ENCODE measurements at places on chromosomes 7 and 10.
A peak's percentile ranks its signal among the peaks of the same experiment; 100 is the strongest.

DNA sequence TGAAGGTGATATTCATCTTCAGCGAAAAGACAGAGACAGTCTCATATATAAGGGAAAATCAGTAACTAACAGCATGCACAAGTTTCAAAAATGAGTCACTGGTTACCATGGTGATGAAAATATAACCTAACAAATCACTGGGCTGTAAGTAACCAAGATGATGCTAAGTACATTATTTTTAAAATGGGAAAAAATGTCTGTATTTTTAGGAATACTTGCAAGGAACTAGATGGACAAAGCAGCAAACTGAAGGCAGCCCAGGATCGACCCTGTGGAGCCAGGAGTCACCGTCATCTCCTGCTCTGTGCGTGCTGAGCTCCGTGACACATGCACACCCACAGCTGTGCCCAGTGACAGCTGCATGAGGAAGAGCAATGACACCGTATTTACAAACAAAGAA, 137.3 kb downstream of the ELMO1 start:
- DNase-seq = peak; percentile 66

- no peak for DNase-seq
Observed at GRCh38 chr7:132402751-132403245, 173.5 kb downstream of the PLXNA4 start.

DNA sequence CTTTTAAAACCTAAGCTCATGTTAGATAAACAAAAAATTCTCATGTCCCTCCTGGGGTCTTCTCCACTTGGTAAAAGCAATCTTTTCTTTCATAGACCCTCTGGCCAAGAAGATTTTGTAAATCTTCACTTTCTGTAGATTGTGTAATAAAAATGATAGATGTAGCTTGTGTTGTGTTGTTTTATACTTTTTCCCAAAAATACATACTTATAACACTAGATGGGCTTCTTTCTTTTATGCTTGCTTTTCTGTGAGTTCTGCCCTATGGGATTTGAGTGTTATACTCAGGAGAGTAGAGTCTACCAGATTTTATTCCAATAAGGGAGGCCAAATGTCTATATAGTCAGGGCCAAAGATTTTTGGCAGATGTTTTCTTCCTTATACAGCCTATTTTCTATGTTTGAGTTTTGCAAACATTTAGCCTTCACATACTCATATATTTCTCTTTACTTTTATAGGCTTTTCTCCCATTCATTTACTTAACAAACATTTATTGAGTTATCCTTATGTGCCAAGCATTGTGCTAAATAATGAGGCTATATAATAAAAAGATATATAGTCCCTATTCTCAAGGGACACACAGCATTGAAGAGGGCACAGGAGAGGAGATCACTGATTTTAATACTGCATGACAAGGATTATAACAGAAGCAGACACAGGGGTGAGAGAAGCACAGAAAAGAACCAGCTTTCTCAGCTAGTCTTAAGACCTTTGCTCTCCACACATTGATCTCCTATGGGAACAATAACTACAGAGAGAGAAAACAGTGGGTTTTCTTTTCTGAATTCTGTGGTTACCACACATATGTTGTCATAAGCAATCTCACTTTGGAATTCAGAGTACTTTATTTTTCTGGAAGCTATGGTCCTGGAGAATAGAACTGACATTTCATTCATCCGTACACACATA, 58.0 kb upstream of the PNLIP start:
- no peak for DNase-seq

GRCh38 chr7:159115601-159116501, 28.8 kb downstream of the VIPR2 start:
- DNase-seq = no peak

GRCh38 chr7:84536271-84536870, 341.8 kb upstream of the SEMA3A start:
- no peak for DNase-seq

GRCh38 chr7:72035266-72035665, 376.9 kb downstream of the CALN1 start:
- DNase-seq = no peak

DNA sequence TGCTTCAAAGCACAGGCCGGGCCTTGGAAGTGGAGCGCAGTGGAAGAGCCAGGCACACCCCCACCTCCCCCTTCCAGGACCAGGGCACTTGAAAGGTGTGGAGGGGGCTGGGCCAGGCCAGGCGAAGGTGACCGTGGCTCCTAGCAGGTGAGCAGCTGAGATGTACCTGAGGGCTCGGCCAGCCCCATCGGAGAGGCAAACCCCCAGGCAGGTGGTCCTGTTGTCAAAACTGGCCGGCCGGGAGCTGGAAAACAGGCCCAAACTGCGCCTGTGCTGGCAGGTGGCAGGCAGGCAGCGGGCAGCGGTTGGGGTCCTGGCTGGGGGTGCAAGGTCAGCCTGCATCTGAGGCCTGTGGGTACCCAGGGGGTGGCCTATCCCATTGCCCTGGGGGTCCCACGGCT, 96.4 kb upstream of the DNAAF5 start:
- no peak for DNase-seq

DNA sequence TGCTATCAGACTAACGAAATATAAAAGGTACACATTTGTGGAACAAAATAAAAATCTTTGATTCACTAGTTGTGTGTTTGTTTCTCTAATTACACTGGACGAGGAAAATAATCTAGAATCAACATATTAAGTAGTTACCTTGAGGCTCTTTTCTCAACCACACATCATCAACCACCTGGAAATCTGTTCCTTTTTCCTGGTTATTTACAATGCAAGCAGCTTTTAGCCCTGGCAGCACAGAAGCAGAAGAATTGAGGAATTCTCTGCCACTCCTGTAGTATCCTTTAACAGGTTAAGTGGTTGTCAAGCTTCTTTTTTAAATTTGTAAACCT, 23.7 kb downstream of the NUP42 start:
- no peak for DNase-seq

GRCh38 chr7:51666266-51666665, 349.7 kb upstream of the COBL start:
- no peak for DNase-seq

GRCh38 chr10:99711129-99711719, 20.7 kb downstream of the COX15 start:
- peak; percentile 65 for DNase-seq

DNA sequence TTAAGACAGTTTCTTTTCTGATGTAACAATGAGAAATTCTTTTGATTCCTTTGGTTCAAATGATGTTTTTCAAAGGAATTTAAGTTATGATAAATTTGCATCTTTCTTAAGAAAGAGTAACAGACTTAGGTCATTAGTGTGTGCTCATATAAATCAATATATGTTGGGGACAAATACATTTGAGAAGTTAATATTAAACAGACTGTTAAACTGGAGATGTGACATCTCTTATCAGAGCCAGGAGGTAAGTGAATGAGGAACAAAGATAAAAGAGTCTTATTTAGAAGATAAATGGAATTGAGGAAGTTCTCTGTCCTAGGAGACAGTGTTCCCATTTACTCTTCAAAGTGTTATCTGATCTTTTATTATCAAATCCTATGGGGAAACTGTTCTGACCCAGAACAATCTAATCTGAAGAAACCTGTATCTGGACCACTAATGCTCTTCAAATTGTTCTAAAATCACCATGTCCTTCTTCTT, 104.8 kb upstream of the LAMB4 start:
- DNase-seq = no peak

DNA sequence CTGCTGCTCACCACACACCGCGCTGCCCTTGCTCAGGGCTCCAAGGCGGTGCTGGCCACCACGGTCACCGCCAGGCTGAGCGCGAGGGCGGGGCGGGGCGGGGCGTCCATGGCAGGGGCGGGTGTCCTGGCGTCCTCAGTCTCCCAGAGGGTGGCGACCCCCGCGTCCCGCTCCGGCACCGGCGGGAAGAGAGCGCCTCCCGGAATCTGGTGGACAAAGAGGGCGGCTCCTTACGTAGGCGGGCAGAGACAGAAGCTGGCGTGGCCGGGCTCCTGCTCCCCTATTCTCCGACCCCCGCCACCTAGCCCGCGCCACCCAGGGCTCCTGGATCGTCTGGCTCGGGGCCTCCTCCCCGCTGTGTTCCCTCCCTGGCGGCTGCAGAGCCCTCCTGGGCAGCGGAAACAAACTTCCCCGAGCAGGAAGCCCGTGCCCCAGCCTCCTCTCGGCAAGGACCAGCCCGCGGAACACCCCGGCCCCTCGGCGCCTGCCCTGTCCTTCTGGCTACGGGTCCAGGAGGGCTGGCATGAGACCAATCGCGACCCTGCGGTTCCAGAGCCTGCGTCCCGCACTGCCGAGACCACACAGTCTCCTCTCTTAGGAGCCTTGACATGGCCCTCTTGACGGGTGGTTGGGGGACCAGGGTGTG, 133.8 kb upstream of the ZNF92 start:
- peak; percentile 15 for DNase-seq

GRCh38 chr10:89391907-89392756, at the start of gene IFIT1:
IFIT1 (plus strand) TSS chr10:89392623; CDS start chr10:89392713, 90 bp downstream.
- peak; percentile 78 for DNase-seq

- DNase-seq = no peak
Observed at GRCh38 chr7:6260291-6261187, 11.9 kb downstream of the CYTH3 start.

GRCh38 chr10:113023017-113023416, 73.0 kb downstream of the TCF7L2 start:
- DNase-seq = no peak

GRCh38 chr7:52500841-52501240, 534.6 kb upstream of the POM121L12 start:
- no peak for DNase-seq

GRCh38 chr10:29925771-29926692, 133.4 kb downstream of the JCAD start:
- DNase-seq = no peak

GRCh38 chr10:66671562-66671961, 254.3 kb upstream of the LRRTM3 start:
- DNase-seq = no peak

- DNase-seq = no peak
Observed at GRCh38 chr7:22214000-22214399, 143.0 kb downstream of the RAPGEF5 start.

- DNase-seq = peak; percentile 95
Observed at GRCh38 chr10:110226543-110226925, 19.1 kb downstream of the MXI1 start.

DNA sequence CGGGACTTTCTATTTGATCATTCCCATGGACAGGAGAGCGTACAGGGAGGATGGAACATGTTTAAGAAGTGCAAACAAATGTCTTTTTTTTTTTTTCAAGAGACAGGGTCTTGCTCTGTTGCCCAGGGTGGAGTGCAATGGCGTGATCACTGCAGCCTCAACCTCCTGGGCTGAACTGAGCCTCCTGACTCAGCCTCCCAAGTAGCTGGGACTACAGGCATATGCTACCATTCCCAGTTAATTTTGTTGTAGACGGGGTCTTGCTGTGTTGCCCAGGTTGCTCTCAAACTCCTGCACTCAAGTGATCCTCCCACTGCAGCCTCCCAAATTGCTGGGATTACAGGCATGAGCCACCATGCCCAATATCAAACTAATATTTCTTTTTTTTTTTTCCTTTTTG, 40.5 kb downstream of the SPDYE5 start:
- DNase-seq = no peak

All from B cell (primary cell).